Fibroblast of skin of back (primary cell): ENCODE measurements at places on chromosomes 2 and 18.
A peak's percentile ranks its signal among the peaks of the same experiment; 100 is the strongest.

- no peak for DNase-seq
These were observed 204.1 kb upstream of the VRK2 start for GRCh38 chr2:57842531-57842930.

DNA sequence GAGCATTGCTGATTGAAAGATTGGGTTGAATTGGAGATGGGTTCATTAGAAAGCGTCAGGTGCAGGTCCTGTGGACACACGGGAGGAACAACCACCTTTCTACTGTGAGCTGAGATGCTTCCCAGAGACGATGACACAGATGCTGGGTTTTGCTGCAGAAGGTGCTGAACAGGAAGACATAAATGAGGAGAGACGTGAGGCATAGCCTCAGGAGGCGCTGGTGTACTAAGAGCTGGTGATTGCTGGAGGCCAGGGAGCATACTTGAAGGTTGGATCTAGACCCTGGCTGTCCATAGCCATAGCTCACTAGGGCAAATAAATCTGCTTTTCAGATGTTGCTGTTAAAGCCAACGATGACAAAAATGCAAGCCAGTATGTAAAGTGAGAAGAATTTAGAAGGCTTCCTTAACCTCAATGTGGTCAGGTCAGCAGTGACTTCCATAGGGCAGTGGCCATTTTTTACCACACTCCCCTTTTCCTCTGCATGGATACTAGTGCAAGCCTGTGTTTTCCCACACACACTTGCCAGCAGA is 153.7 kb downstream of the SOX11 start:
- peak; percentile 27 for DNase-seq

GRCh38 chr2:26772064-26773001 is 8.2 kb downstream of the SLC35F6 start:
- DNase-seq, result peak; percentile 19

GRCh38 chr2:36663851-36664695 is 32.4 kb upstream of the VIT start:
- peak; percentile 81 for DNase-seq

DNA sequence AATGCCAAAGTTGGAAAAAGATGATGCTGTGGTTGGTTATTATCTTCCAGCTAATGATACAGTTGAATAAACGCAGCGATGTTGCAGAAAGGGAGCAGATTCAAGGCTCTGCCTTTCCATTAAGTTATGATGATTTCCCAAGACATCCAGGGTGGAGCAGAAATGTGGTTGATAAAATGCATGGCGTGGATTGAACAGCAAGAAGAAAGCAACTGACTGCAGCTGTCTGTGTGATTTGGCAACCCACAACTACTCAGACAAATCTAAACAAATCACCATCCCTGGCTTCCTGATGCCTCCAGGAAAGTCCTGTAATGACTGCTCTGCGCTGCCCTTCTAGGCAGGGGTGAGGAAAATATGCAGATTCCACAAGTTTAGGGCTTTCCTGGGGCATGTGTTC is 166.3 kb downstream of the NRP2 start:
- no peak for DNase-seq

DNA sequence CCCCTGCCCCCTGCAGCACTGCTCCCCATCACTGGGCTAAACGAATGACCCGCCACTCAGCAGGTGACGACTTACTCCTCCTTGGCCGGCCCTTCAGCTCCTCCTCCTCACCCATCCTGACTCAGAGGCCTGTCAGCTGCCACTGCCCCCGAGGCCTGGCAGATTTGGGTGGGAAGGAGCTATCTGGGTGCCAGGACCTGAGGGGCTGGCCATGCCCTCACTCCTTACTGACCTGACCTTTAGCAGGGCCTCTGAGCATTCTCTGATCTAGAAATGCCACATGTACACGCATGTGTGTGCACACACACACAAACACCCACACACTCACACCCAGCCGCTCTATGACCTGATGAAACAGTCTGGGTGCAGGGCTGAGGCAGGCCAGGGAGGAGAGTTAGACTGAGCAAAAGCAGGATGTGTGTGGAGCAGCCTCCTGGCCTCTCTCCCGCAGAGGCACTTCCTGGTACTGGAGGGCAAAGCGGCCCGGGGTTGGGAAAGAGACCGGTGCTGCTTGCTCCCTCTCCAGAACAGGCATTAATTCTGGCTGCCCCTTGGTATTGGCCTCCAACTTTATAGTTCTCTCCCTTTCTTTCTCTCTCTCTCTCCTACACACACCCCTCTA is 68.0 kb downstream of the ZFP36L2 start:
- peak; percentile 72 for DNase-seq

- DNase-seq, result peak; percentile 84
These were observed 34.2 kb upstream of the MLPH start for GRCh38 chr2:237452861-237453260.

- no peak for DNase-seq
These were observed 12.2 kb upstream of the EDAR start for GRCh38 chr2:109001201-109001600.

DNA sequence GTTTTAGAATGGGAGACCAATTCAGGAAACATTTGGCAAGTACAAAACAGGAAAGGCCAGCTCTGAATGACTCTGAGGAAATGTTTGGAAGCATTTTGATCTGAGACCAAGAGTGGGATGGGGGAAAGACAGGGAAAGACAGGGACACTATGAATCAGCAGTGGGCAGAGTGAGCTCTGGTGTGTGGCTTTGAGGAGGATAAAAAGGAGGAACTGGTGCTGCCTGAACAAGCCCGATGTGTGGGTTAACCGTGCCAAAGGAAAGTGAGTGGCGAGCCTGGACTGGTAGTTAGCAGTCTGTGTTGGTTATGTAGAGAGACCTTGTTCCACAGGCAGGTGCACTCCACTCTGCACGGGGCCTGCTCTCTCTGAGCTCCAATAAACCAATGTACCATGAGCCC is 5.3 kb downstream of the MFSD6 start:
- no peak for DNase-seq

- peak; percentile 43 for DNase-seq
These were observed 80.8 kb downstream of the APOB start for GRCh38 chr2:20962939-20963557.

GRCh38 chr2:21763501-21763900 is 639.7 kb downstream of the TDRD15 start:
- no peak for DNase-seq
